ENCODE measurements at places on chromosomes 7 and 10.
A peak's percentile ranks its signal among the peaks of the same experiment; 100 is the strongest.

GRCh38 chr7:12741951-12742575, 54.6 kb downstream of the ARL4A start:
- DNase-seq: no peak

DNA sequence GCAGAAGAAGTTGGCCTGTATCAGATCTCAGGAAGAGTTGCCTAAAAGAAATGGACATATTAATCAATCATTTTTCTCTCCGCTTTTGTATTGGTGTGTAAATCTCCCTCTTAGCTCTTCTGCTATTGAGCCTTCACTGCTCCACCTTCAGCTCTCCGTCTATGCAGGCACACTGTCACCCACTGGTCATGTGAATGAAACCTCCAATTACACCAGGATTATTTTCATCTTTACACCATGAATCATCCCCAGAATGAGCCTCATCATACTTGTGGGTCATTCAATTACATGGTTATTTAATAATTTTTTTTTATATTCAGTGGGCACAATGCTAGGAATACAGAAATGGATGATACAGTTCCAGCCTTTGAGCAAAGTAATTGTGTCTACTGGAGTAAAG, 92.6 kb downstream of the LRRC4 start:
- no peak for DNase-seq

GRCh38 chr7:45971171-45971570, 50.1 kb upstream of the IGFBP3 start:
- no peak for DNase-seq

- DNase-seq: no peak
Measured at GRCh38 chr10:58243269-58243668, 24.4 kb downstream of the IPMK start.

DNA sequence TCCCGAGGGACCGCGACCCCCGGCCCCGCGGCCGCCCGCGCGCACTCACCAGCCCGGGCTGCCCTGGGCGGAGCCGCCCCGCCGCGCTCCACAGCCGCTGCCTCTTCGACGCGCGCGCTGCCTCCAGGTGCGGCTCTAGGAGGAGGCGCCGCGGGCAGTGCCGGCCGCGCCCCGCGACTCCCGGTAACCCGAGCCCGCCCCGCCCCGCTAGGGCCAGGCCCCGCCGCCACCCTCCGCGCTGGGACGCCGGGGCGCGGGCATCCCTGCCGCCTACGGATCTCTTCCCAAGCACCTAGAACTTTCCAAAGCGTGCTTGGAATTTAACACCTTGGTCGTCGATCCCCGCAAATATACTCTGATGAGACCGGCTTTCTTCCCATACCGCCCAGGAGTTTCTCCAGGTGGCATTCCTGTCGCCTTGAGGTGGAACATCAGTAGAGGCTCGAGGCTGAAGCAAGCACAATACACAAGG, at the start of gene SLC26A5:
Gene SLC26A5, minus strand, starts transcription at position 159 of the 472 bp plus-strand sequence. CDS start 24,693 bp downstream, outside the sequence.
- no peak for DNase-seq

- no peak for DNase-seq
Measured at GRCh38 chr10:118583611-118584010, 11.8 kb downstream of the PRLHR start.

- DNase-seq: peak; percentile 36
Measured at GRCh38 chr7:8418629-8419245, 14.7 kb upstream of the NXPH1 start.

DNA sequence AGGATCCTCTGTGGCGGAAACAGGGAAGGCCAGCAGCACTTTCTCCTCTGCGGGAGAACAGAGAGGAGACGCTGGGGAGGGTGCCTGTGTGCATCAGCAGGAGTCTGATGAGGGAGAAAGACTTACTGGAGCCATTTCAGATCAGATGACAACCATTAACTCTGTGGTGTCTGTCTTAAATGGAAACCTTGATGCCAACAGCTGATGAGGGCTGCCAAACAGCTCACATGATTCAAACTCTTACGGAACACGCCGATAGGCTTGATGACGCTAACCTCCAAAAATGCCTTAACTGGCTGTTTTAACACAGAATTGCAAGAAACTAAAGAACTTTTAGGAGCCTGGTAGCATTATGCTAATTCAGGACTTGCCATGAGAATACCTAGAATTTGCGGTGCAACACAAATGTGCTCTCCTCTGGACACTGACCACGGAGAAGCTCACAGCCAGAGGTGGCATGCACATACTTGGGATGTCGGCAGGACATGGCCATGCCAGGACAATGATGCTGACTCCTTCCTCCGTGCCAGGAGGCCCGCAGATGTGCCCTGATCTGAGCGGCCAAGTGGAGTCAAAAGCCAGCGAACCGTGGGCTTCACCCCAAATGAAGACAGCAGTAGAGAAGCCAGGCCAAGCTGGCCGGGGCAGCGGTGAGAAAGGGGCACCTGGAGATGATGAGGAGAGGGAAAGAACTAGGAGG, 154.9 kb downstream of the ZMYND11 start:
- no peak for DNase-seq

DNA sequence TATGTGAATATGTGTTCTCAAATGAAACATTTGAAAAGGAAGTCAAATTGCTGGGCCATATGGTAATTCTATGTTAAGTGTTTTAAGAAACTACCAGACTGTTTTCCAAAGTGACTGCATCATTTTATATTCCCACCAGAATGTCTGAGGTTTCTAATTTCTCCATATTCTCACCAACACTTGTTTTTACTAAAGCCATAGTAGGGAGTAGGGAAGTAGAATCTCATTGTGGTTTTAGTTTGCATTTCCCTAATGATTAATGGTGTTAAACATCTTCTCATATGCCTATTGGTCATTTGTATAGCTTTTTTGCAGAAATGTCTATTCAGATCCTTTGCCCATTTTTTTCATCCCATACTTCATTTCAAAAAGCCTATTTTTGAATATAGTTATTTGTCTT, 9.1 kb upstream of the SEMA4G start:
- DNase-seq: no peak

DNA sequence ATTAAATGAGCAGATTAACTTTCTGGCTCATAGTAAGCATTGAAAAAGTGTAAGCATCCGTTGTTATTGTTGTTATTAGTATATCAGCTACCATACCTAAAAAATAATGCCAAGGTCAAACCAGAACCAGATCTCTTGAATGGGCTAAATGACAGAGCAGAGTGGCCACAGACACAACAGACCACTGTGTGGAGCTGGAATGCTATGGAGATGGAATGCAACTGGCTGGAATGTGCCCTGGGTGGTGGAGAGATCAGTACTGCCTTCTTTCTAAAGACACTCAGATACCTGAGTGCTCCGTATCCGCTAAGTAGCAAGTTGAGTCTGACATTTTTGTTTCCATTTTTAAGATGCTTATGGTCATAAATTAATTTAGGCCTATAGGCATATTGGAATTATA, 20.5 kb upstream of the DNAJB12 start:
- no peak for DNase-seq

GRCh38 chr10:29737074-29737593, 102.4 kb upstream of the SVIL start:
- DNase-seq: no peak

- DNase-seq: no peak
Measured at GRCh38 chr10:59805014-59805413, 51.8 kb upstream of the MRLN start.

DNA sequence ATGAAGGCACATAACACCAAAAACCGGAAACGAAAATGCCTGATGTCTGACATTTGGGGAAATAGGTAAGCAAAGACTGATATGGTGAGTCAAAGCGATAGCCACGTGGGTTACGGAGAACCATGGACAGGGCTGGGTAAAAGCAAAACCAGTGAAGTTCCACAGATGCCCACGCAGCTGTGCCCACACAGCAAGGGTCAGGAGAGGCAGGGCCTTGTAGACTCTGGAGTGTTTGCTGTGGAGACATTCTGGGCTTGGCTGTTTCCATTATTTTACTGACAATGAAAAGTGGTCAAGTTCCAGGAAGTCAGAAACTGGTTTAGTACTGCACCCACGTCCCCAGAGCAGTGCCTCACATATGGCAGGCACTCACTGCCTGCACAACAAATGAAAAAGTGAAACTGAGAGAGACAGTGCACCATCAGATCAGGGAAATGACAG, 148.7 kb downstream of the ZMYND11 start:
- DNase-seq: no peak
